ENCODE measurements at places on chromosomes 5 and 9.

DNA sequence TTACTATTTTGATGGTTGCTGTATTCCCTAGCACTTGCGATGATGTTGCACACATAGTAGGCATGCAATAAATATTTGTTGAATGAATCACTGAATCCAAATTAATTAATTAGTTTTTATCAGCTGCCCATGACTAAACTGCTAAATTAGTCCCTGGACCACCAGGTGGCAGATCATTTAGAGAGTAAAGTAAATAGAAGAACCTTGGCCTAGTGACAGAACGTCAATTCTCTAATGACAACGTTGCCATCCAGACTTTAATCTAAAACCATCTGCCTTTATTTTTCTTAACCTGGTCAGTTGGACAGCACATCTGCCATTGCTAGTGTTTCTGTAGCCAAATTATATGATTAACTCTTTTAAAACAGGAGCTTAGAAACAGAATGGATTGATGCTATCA, 457.5 kb downstream of the KIF4B start:
- H3K4me1 ChIP-seq = no peaks in the 10 kb centered on the region
- H3K27me3 ChIP-seq = no peaks in the 10 kb centered on the region

- H3K4me3 ChIP-seq = no peak overlapping the region
- H3K4me1 ChIP-seq = 0 out of 2 replicates have a peak, but pooled peaks cover under 1% of the 10 kb centered on the region
- no peak overlapping the region for H3K27ac ChIP-seq
- no peaks in the 10 kb centered on the region for H3K27me3 ChIP-seq
Measured at GRCh38 chr5:151110992-151111391, 30.2 kb upstream of the TNIP1 start.

- DNase-seq = no peak
- H3K27me3 ChIP-seq = no peaks in the 10 kb centered on the region
- no peaks in the 10 kb centered on the region for H3K4me1 ChIP-seq
- no peak overlapping the region for H3K27ac ChIP-seq
- H3K4me3 ChIP-seq = no peak overlapping the region
- no peaks in the 10 kb centered on the region for H3K36me3 ChIP-seq
Measured at GRCh38 chr5:113269023-113269997, 165.5 kb downstream of the TSSK1B start.

DNA sequence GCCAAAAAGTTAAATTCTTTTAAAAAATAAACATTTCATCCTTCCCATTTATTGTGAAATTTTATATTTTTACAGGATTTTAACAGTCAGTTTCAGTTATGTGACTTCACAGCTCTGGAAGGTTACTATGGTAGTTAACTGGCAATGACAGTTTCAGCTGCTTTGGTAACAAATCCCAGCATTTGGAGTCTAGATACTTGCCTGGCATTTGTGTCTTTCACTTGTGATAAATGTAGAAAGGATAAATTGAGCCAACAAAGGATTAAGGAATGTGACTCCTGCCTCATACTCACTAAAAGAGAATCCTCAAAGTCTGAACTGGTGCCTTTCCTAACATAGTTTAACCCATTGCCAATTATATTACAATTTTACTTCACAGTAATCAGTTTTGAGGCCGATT, 315.5 kb downstream of the FER start:
- DNase-seq = no peak
- no peak overlapping the region for H3K27ac ChIP-seq
- H3K4me1 ChIP-seq = no peaks in the 10 kb centered on the region
- H3K27me3 ChIP-seq = no peaks in the 10 kb centered on the region

DNA sequence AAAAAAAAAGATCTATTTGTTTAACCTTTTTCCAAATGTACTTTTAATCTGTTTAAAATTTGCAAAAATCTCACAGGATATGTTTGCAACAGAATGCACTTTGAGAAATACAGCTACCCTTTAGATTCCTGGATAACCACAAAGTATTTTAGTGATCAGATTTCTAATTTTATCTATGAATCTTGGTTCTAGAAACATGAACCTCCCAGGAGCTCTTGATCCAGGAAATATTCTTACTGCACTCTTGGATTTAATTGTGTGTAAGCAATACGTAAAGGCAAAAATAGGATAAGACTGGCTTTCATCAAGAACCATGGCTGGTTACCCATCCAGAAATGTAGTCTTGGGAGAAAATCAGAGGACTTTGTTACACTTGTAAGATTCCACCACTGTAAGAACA, 1581.8 kb upstream of the WWC1 start:
- no peaks in the 10 kb centered on the region for H3K4me1 ChIP-seq
- DNase-seq = no peak
- H3K4me3 ChIP-seq = no peak overlapping the region
- no peaks in the 10 kb centered on the region for H3K27me3 ChIP-seq

GRCh38 chr9:112000743-112001142, 104.1 kb downstream of the UGCG start:
- no peak overlapping the region for H3K4me3 ChIP-seq
- H3K27me3 ChIP-seq = 0 out of 2 replicates have a peak, but pooled peaks cover 1% of the 10 kb centered on the region
- H3K4me1 ChIP-seq = no peaks in the 10 kb centered on the region
- no peaks in the 10 kb centered on the region for H3K36me3 ChIP-seq
- no peak overlapping the region for H3K27ac ChIP-seq

- no peaks in the 10 kb centered on the region for H3K4me1 ChIP-seq
- no peak overlapping the region for H3K27ac ChIP-seq
- H3K27me3 ChIP-seq = no peaks in the 10 kb centered on the region
- no peak overlapping the region for H3K4me3 ChIP-seq
- no peaks in the 10 kb centered on the region for H3K36me3 ChIP-seq
- no peak for DNase-seq
Measured at GRCh38 chr5:21831145-21831787, 1021.9 kb downstream of the CDH12 start.

DNA sequence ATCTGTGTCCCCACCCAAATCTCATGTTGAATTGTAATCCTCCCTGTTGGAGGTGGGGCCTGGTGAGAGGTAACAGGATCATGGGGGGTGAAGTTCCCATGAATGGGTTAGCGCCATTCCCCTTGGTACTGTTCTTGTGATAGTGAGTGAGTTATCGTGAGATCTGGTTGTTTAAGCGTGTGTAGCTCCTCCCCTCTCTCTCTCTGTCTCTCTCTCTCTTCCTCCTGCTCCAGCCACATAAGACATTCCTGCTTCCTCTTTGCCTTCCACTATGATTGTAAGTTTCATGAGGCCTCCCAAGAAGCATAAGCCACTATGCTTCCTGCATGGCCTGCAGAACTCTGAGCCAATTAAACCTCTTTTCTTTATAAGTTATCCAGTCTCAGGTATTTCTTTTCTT, 28.8 kb downstream of the C5orf15 start:
- H3K4me3 ChIP-seq = no peak overlapping the region
- peaks cover 20% of the 10 kb centered on the region for H3K4me1 ChIP-seq
- H3K27ac ChIP-seq = no peak overlapping the region
- no peaks in the 10 kb centered on the region for H3K36me3 ChIP-seq
- DNase-seq = no peak

- H3K27me3 ChIP-seq = no peaks in the 10 kb centered on the region
- no peak overlapping the region for H3K27ac ChIP-seq
Measured at GRCh38 chr9:127634021-127634420, 21.9 kb downstream of the STXBP1 start.

DNA sequence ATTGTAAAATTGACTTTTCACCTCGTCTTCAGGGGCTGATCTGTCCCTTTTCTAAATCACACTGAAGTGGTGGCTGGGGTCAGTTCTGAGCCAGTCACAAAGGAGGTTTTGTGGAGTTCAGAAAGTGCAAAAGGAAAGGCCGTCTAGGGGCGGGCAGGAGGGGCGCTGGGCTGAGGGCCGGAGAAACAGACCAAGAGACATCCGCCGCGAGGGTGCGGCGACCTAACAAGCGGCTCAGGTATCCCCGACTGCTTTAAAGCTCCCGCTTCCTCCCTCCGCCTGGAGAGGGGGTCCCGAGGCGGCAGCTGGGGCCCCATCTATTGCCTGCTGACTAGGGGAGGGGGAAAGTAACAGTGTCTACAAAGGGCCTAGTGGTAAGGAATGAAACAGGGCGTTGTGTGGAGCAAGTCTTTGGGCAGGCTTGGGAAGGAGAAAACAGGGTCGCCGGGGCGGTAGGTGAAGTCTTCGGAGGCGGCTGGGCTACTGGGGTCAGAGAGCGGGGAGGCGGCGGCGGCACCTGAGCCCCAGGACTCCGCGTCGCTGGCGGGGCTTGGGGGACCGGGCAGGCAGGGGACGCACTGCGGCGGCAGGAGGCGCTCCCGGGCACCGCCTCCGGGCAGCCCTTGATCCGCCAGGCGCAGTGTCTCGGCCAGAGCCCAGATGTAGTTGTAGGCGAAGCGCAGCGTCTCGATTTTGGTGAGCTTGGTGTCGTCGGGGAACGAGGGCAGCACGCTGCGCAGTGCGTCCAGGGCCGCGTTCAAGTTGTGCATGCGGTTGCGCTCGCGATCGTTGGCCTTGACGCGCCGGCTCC, 950 bp downstream of the NEUROG1 start:
- no peak overlapping the region for H3K4me3 ChIP-seq
- H3K4me1 ChIP-seq = no peaks in the 10 kb centered on the region
- DNase-seq = no peak
- H3K36me3 ChIP-seq = no peaks in the 10 kb centered on the region

- no peak overlapping the region for H3K4me3 ChIP-seq
- no peaks in the 10 kb centered on the region for H3K4me1 ChIP-seq
- H3K27ac ChIP-seq = no peak overlapping the region
- no peaks in the 10 kb centered on the region for H3K36me3 ChIP-seq
Measured at GRCh38 chr9:89879701-89880100, 274.9 kb downstream of the GADD45G start.

DNA sequence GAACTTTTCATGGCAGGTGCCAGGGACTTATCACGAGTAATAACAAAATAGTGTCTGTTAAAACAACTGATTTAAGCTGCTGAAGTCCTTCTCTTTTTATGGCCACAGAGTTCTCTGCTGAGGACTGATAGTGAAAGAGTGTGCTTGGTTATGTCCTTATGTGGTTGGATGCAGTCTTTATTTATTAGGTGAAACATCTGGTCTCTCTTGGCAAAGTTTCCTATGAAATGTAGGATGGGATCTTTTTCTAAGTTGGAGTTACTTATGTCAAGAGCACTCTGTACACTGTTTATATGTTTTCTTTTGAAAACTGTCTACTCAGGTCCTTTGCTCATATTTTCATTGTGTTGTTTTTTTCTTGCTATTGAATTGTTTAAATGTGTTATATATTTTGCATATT, 1816.1 kb upstream of the C9orf72 start:
- no peaks in the 10 kb centered on the region for H3K4me1 ChIP-seq
- no peak overlapping the region for H3K4me3 ChIP-seq
- H3K36me3 ChIP-seq = no peaks in the 10 kb centered on the region
- no peak overlapping the region for H3K27ac ChIP-seq
- H3K27me3 ChIP-seq = no peaks in the 10 kb centered on the region

GRCh38 chr9:33318225-33318624, 27.9 kb downstream of the NFX1 start:
- H3K27ac ChIP-seq = no peak overlapping the region
- H3K27me3 ChIP-seq = no peaks in the 10 kb centered on the region
- no peaks in the 10 kb centered on the region for H3K4me1 ChIP-seq
- DNase-seq = no peak
- peaks cover 83% of the 10 kb centered on the region for H3K36me3 ChIP-seq

DNA sequence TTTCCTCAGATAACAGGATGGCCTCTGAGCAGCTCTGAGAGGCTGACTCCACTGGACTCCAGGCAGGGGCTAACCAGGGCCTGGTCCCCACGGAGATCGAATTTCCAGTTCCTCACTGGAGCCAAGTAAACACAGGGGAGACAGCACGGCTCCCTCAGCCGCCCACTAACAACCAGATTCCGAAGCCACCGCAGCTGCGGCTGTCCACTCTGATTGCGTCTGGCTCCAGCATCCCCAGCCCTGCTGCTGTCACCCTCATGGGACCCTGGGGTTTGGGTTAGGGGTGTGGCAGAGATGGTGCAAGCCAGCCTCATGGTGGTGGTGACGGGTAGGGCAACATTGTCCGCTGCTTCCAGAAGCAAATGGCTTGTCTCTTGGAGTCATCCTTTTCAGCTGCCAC, 172.6 kb downstream of the RGS3 start:
- no peaks in the 10 kb centered on the region for H3K27me3 ChIP-seq
- no peak overlapping the region for H3K27ac ChIP-seq
- H3K36me3 ChIP-seq = no peaks in the 10 kb centered on the region
- peak; percentile 55 for DNase-seq
- H3K4me1 ChIP-seq = peaks cover 55% of the 10 kb centered on the region

- no peak overlapping the region for H3K27ac ChIP-seq
- H3K27me3 ChIP-seq = peaks cover 7% of the 10 kb centered on the region
- DNase-seq = no peak
- no peaks in the 10 kb centered on the region for H3K36me3 ChIP-seq
- H3K4me1 ChIP-seq = no peaks in the 10 kb centered on the region
Measured at GRCh38 chr5:133439859-133440258, 172.5 kb downstream of the FSTL4 start.

DNA sequence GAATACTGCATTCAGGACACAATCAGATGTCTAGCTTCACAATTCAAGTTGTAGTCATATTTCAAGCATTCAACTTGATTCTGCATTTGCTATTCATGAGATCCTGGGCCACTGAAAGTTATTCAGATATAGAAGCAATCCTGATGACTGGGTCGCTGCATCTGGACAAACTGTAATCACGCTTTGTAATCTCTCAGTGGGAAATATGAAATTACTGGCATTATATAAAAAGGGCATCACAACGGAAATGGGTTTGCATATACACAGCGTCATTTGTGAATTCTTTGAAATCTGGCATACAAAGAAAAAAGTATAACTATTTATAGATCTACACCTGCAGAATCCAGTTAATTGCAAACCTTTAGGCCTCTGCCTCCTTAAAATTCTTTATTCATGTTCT, 102.2 kb downstream of the PARP8 start:
- H3K4me3 ChIP-seq = no peak overlapping the region
- DNase-seq = no peak

DNA sequence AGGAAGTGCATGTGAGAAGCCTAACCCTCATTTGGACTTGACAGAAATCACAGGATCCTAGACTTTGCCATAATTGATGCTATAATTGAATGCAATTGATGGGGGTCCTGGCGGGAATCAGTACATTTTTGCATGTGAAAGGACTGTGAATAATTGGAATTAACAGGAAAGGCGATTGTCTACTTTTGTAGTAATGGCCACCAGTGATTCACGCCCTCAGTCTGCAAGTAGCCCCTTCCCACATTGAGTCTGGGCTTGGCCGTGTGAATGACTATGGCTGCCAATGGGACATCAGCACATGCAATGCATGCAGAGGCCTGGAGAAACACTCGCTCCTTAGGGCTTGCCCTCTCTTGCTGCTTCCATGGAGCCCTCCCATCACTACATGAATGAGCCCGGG, 107.8 kb upstream of the OSMR start:
- H3K4me1 ChIP-seq = no peaks in the 10 kb centered on the region
- no peak overlapping the region for H3K27ac ChIP-seq
- no peak overlapping the region for H3K4me3 ChIP-seq
- H3K27me3 ChIP-seq = no peaks in the 10 kb centered on the region
- DNase-seq = no peak
- H3K36me3 ChIP-seq = no peaks in the 10 kb centered on the region

GRCh38 chr9:97411789-97412625, at the start of gene TDRD7:
Gene TDRD7 (plus strand): TSS chr9:97412096. CDS start chr9:97428466, 16,370 bp downstream.
- peaks cover 59% of the 10 kb centered on the region for H3K4me1 ChIP-seq
- peak within 1 kb of the TSS; percentile 80 for H3K4me3 ChIP-seq
- H3K36me3 ChIP-seq = no peaks in the 10 kb centered on the region
- no peaks in the 10 kb centered on the region for H3K27me3 ChIP-seq
- H3K27ac ChIP-seq = peak within 1 kb of the TSS; percentile 73
